ENCODE measurements at places on chromosomes 4 and X.

DNA sequence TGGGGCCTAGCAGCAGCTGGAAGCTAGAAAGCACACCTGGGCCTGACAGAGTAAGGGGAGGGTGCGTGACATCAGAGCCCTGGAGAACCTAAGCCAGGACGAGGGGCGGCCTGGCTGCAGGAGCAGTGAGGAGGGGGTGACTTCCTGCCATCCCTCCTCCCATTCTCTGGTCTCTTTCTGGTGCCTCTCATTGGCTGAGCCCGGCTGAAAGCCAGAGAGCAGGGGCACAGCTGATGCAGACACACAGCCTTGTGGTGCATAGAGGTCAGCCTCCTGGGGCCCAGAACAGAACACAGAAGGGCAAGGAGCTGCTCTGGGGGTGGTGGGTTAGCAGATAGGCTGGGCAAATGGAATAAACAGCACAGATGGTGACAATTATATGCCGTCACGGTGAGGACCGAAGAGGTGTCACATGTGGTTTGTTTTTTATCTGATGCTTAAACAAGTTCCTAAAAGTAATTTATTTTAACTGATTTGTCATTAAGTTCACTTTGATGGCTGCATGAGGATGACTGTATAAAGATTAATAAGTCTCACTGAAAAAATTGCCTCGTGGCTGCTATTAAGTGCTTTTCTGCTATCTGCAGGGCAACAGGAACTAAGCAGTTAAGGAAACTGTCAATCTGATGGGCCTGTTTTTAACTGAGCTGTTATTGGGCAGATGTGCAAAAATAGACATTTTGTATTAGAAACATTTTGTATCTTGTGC lies 102.0 kb downstream of the FNIP2 start:
- no peak for DNase-seq

DNA sequence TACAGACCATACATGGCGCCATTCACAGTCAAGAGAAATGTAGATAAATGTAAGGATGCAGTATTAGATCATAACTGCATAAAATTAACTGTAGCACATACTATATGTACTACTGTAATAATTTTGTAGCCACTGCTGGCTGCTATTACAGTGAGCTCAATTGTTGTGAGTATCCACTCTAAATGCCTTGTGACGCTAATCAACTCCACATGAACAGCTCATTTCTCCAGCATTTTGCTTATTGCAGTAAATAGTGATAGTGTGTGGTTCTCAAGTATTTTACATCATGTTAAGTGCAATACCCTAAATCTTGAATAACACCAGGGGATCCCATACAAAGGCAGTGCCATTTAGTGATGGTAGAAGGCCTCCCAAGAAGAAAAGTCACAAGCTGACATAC lies 21.2 kb downstream of the FGFBP1 start:
- no peak for DNase-seq

- DNase-seq: no peak
These were observed 8.2 kb downstream of the ZCCHC4 start for GRCh38 chr4:25320773-25321172.

GRCh38 chr4:154595807-154596206 lies 5.3 kb upstream of the FGA start:
- DNase-seq: no peak

GRCh38 chr4:153488006-153488891 lies 22.1 kb downstream of the TMEM131L start:
- no peak for DNase-seq

- no peak for DNase-seq
These were observed 17.8 kb downstream of the HSD17B13 start for GRCh38 chr4:87304745-87305432.

Data from stimulated activated CD4-positive, alpha-beta T cell treated with anti-CD3 and anti-CD28 coated beads, Interleukin-4, amount 100 ng/mL, for 48 hours (primary cell).